T-helper 1 cell (primary cell): ENCODE measurements at places on chromosomes 1 and 21.
A peak's percentile ranks its signal among the peaks of the same experiment; 100 is the strongest.

DNA sequence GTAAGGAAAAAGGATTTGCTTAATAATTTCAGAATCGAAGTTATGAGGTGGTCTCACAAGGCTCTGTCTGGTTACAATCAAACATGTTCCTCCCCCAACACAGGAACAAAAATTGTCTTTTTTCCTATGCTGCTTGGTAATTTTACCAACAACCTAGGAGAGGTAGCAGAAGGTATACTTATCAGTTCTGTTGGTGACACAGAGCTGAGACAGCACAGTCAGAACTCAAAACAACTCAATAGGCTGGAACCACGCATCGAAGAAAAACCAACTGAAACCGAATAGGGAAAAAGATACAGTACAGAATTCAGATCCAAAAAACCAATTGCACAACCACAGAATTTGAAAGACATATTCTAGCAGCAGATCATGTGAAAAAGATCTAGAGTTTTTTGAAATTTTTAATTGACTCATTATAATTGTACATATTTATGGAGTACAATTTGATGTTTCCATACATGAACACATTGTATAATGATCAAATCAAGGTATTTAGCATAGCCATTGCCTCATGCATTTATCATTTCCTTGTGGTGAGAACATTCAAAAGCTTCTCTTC lies 3.8 kb downstream of the G0S2 start:
- DNase-seq: no peak

- DNase-seq: no peak
Measured at GRCh38 chr1:238281418-238281817, 390.7 kb upstream of the ZP4 start.

DNA sequence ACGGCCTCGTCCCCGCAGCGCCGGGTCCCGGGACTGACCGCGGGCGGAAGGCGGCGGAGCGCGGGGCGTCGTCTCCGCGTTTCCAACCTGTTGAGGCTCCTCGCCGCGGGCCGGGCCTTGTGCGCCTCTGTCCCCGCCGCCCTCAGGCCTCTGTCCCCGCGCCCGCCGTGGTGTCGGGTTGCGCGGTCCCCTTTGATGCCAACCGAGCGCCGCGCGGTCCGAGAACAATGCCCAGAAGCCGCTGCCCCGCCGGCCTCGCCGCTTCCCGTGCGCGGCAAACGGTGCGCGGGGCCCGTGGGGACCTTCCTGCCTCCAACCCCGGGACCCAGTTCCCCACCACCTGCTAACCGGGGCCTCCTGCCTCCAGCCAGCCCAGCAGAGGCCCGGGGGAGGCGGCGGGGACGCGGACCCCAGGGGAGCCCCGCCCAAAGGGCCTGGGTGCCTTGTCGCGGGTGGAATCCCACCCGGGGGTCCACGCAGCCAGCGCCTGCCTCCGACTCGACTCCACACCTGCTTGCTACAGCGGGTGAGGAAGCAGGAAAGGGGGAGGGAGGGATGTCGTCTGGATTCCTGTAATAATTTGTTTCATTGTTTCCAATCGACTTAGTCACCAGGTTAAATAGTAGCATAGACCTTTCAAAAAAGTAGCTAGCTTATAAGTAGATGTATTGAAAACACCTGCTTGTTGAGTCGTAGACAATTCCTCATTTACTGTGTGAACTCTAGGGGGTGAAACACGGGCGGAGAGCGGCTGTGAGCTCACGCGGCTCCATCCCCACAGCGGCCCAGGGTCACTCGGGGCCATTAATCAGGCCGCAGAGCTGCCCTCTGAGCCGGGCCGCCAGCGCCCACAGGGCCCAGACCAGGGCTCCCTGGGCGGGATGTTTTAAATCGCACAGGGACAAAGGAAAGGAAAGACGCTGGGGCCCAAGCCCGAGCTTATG lies 1.1 kb downstream of the COL18A1 start:
- peak; percentile 4 for DNase-seq

- DNase-seq: no peak
Measured at GRCh38 chr1:217661407-217661806, 30.3 kb downstream of the SPATA17 start.

DNA sequence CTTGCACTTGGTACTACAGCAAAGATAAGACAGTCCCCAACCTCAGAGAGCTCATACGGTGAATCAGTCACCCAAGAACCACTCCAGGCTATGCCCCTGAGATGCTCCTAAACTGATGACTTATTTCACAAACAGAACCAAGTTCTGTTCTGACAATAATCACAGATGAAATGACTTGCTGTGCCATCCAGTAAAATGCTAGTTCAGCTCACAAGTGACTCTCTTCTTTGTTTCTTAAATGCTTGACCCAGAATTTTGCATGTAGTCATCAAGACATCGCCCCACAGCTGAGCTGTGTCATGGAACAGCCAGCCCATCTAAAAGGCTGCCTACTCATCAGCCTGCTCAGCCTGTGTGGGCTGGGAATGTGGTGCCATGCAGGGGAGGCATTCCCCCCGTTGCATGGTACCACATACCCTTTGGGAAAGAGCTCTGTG lies 6.1 kb upstream of the SLC19A2 start:
- DNase-seq: no peak

DNA sequence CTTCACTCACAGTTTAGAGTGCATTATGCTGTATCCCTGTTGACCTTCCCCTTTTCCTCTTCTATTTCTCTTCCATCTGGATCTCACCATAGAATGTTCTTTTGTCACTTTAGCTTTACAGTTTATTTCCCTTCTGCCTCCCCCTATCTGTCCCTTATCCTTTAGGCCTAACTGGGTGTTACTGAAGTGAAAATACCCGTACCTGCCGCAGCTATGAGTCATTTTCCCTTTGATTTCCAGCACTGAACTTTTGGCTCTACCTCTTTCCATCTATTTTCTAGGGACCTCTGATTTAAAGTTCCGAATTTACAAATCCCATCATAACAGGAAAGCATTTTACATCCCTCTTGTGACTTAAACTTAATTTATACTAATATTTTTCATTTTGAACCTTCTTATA lies 19.7 kb downstream of the ITSN1 start:
- DNase-seq: no peak

- DNase-seq: no peak
Measured at GRCh38 chr1:116508984-116509980, 61.5 kb downstream of the CD58 start.

- no peak for DNase-seq
Measured at GRCh38 chr1:77605246-77606026, 77.0 kb downstream of the ZZZ3 start.

DNA sequence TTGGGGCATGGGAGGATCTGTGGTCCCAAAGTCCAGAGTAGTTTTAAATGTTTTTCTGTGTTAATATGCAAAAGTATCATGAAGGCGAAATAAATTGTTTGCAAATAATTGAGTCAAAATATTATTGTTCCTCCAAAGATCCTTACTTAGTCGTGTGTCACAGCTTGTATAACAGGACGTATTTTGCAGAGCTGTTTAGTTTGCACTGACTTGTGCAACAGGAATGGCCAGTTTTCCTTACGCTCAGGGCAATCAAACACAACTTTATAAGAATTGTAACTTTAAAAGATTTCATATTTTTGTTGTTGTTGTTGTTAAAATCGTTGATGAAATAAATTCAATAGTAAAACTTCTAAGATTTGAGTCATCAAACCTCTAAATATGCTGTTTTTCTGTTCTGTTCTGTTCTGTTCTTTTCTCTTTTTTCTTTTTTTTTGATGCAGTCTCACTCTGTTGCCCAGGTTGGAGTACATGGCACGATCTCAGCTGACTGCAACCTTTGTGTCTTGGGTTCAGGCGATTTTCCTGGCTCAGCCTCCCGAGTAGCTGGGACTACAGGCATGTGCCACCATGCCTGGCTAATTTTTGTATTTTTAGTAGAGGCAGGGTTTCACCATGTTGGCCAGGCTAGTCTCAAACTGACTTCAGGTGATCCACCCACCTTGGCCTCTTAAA lies 60.6 kb downstream of the UCK2 start:
- no peak for DNase-seq
